ENCODE measurements at places on chromosomes 7 and 10.

GRCh38 chr10:59283456-59284091, 78.8 kb downstream of the FAM13C start:
- no peak for DNase-seq

GRCh38 chr7:67631476-67631875, 634.8 kb downstream of the TYW1 start:
- DNase-seq: no peak

- DNase-seq: no peak
Measured at GRCh38 chr7:136446751-136447150, 421.7 kb upstream of the CHRM2 start.

DNA sequence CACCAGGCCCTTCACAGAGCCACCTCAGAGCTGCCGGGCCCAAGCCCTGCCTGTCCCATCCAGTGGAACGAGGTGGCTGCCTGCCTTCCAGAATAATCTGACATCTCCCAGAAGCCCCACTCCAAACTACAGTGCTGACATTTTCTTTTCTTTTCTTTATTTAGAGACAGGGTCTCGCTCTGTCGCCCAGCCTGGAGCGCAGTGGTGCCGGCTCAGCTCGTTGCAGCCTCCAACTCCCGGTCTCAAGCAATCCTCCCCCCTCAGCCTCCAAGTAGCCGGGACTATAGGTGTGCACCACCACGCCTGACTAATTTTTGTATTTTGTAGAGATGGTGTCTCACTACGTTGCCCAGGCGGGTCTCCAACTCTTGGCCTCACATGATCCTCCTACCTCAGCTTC, 346 bp downstream of the TMEM270 start:
- no peak for DNase-seq

- no peak for DNase-seq
Measured at GRCh38 chr10:119754936-119755335, 29.1 kb downstream of the INPP5F start.

DNA sequence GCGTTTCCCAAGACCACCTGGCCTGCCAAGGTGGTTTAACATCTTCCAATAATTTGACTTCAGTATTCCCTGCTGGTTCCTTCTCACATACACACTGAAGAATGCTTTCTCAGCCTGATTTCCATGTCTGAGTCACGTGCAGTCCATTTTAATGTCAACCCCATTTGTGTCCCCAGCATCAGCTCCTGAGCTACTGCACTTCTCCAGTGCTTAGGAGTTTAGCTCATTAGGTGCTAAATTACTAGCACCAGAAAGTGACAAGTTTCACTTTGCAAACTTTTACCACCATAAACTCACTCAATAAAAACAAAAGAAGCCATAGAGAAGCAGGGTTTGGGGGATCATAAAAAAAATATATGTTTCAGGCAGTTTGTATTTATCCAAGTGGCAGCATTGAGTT, 279.3 kb upstream of the SORCS1 start:
- no peak for DNase-seq

- DNase-seq: no peak
Measured at GRCh38 chr7:42726066-42726785, 185.6 kb downstream of the C7orf25 start.

DNA sequence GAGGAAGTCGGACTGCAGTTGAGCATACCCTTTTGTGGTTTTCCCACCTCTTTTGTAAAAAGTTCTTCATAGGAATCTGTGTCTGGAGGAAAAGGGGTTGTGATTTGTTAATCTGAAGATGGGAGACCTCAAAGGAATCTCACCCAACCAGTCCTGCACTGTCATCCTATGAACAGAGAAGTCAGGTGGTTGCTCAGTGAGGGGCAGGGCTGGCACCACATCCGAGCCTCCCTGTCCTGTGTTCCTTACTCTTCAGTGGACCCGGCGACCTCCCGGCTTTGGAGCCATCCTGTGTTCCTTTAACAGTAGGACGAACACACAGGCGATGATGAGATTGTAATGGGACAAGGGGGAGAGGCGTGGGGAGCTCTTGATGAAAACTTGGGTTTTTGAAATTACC, 2.8 kb upstream of the MGMT start:
- DNase-seq: no peak

DNA sequence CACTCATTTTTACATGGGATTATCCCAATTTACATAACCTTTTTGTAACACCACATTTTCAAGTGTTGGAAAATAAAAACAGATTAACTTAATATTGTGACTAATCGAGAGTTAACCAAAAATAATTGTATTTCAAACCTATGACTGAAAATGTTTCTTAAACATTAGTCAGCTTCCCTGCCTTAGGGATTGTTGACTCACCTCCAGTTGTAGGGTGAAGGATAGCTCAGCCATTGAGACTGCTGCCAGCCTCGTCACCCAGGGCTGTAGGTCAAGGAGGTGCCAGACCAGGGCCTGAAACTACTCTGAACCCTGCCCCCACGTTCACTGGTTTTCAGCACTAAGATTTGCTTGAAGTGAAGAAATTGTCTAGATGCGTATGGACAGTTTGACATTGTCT, 351.2 kb downstream of the GFRA1 start:
- no peak for DNase-seq

GRCh38 chr10:54133203-54133602, 667.8 kb downstream of the PCDH15 start:
- no peak for DNase-seq

GRCh38 chr7:116271161-116271913, 61.0 kb downstream of the TES start:
- no peak for DNase-seq

- no peak for DNase-seq
Measured at GRCh38 chr7:99258501-99258900, 14.1 kb upstream of the MYH16 start.

DNA sequence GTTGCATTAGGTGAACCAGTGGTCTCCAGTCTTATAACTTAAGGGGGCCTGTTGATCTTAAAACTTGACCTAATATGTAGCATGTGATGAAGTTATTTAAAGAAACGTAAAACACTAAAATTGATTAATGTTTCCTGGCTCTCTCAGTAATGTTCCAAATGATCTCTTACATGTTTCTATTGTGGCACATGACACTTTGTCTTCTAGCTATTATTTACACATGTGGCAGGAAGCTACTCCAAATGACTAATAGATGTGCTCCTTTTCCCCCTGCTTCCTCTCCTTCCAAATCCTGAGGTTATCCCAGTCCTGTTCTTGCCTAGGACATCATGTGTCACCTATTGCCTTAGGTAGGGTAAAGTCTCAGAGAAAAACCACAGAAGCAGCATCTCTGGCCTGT, 89.4 kb downstream of the FAS start:
- DNase-seq: no peak

DNA sequence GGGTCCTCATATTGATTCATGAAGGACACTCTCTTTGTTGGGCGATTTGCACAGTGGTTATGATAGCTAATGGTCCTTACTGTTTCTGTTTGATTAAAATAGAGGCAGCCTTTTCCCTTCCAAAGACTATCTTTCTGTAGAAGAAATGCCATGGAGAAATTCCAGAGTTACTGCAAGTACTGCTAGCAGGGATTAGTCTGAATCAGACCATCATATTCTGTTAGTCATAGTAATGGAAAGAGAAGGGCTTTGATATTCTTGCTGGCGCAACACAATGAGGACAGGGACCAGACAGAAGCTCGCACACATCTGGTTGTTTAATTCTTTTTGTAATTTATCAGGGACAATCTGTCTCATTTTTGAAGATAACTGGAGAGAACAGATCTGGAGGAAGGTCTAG, 304.5 kb upstream of the FZD8 start:
- DNase-seq: no peak

- no peak for DNase-seq
Measured at GRCh38 chr7:150914966-150915365, 62.6 kb downstream of the AOC1 start.

DNA sequence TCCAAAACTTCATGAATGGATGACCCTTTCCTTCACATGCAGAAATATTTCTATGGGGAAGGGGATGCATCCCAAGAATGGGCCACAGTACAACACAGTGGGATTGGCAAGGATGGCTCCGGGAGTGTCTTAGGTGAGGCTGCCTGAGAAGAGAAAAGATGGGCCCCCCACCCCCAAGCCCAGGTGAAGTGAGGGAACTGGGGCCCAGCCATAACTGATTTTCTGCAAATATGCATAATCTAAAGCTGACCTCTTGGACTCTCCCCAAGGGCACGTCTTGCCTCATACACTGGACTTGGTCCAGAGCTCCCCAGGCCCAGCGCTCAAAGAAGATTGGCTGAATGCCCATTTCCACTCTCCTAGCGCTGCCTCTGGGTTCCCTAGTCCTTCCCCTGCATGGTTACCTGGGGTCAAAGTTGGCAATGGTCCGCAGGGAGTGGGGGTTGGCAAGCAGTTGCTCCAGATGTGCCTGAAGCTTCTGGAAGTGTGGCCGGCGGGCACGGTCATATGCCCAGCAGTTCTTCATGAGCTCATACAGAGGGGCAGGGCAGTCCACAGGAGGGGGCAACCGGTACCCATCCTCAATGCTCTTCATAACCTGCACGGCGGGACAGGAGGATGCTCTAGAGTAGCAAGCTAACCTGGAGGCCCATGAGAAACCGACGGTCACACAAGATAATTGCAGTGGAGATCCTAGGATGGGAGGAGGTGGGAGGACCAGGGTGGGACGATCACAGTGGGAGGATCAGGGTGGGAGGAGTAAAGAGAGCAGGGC, 12.3 kb downstream of the ZYX start:
- DNase-seq: no peak

- no peak for DNase-seq
Measured at GRCh38 chr7:139857791-139858190, 28.7 kb downstream of the TBXAS1 start.

DNA sequence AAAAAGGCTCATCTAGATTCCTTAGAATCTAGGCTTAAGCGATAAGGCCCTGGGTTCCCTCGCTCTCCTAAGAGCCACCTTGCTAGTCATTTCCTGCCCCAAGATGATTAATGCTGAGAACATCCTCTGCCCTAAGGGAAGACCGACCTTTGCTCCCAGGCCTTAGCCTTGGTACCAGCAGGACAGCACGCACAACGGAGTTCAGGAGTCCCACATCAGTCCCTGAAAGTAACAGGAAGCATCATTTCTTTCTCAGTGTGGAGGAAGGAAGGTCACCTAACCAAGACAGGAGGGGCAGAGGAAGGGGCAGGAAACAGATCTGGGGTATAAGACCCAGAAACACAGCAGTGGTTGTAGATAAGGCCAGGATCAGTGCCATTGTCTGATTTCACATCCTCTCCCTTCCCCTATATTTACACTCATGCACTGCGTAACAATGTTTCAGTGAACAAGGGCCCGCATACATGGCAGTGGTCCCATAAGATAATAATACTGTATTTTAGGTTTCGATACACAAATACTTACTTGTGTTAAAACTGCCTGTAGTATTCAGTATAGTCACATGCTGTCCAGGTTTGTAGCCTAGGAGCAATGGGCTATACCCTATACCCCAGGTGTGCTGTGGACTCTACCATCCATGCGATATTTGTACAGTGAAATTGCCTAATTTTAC, 8.1 kb upstream of the FAM107B start:
- DNase-seq: no peak

DNA sequence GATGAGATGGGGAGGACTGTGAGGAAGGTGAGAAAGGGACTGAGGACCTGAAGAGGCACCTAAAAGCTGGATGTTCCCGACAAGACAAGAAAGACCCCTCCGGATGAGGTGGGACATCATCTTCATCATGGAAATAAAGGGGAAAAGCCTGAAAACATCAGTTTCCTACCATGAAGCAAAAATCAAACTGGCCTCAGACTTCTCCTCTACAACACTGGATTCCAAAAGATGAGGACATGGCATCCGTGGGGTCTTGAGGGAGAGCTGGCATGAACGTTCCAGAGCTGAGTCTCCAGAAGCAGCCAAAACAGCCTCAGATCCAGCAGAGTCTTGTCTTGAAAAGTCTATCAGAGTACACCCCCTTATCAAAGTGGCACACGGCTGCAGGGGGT, 44.5 kb downstream of the DIP2C start:
- DNase-seq: no peak

DNA sequence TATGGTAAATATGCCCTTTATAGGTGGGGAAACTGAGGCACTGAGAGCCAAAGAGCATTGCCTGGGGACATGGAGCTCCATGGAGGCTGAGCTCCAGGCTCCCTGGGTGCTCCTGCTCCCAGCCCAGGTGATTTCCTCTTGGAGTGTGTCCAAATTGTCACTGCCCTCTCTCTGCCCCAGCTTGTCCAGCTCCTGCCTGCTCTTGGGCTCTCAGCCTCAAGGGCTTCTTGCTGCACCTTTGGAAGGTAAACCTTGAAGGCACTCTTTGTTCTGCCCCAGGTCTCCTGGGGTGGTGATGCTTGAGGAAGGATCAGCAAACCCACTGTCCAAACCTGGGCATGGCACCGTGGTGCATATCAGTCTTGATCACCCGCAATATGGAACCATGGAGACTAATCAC, 166.1 kb downstream of the RPS24 start:
- no peak for DNase-seq

- DNase-seq: no peak
Measured at GRCh38 chr7:151637781-151638261, 118.1 kb upstream of the RHEB start.

GRCh38 chr7:87127019-87127418, 25.2 kb upstream of the DMTF1 start:
- DNase-seq: no peak

DNA sequence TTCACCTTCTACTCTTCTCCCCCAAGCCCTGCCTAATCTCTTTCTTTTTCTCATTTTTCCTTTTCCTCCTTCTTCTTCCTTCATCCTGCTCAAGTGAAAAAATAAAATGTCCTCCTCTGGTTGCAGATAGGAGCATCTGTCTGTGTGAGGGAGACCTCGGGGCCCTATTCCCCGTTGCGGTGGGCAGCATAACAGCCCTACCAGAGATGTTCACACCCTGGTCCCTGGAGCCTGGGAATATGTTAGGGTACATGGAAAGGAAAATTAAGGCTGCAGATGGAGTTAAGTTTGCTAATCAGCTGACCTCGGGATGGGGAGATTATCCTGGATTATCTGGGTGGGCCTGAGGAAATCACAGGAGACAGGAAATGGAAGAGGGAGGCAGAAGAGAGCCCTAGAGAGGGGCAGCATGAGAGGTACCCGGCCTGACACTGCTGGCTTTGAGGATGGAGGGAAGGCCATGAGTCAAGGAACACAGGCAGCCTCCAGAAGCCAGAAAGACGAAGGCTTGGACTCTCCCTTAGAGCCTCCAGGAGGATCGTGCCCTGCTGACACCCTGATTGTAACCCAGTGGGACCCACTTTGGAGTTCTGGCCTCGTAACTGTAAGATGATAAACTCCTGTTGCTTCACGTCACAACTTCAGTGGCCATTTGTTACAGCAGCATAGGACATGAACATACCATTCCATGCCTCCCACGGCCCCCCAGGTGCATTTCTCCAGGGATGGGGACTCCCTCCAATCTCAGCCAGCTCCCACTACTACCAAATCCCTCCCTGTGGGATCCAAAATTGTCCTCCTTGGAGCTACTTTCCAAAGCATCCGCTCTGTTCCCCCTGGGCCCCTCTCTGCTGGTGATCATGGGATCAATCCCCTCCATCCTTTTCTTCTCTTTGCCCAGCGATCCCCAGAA, 39.0 kb upstream of the ZMIZ1 start:
- DNase-seq: no peak

DNA sequence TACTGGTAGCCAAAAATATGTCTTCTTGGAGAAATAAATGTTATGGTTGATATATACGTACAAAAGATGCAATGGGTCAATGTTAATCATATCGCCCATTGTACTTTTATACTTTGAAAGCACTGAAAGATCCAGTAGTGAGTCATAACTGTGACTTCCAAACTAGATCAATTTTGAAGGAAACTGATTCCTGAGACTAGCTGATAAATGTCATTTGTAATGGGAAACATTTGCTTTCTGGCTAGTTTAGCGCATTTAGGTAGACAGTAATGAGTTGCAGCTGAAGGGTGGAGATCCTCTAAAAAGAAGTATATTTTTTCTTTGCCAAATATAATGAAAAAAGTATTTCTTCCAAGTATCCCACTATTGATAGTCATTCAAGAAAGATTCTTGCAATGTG, 53.5 kb upstream of the ARHGAP21 start:
- DNase-seq: no peak

All from stimulated activated CD8-positive, alpha-beta memory T cell treated with anti-CD3 and anti-CD28 coated beads, Interleukin-7, amount 100 ng/mL, for 4 hours (primary cell).